Activated T-cell treated with anti-CD3 and anti-CD28 coated beads, Interleukin-2, amount 50 U/mL, for 4 hours (primary cell): ENCODE measurements at places on chromosomes 12 and 14. TPM values are rescaled to one million over a fixed set of nuclear protein-coding genes. Genes with fewer than 3 reads are reported as not detected.

DNA sequence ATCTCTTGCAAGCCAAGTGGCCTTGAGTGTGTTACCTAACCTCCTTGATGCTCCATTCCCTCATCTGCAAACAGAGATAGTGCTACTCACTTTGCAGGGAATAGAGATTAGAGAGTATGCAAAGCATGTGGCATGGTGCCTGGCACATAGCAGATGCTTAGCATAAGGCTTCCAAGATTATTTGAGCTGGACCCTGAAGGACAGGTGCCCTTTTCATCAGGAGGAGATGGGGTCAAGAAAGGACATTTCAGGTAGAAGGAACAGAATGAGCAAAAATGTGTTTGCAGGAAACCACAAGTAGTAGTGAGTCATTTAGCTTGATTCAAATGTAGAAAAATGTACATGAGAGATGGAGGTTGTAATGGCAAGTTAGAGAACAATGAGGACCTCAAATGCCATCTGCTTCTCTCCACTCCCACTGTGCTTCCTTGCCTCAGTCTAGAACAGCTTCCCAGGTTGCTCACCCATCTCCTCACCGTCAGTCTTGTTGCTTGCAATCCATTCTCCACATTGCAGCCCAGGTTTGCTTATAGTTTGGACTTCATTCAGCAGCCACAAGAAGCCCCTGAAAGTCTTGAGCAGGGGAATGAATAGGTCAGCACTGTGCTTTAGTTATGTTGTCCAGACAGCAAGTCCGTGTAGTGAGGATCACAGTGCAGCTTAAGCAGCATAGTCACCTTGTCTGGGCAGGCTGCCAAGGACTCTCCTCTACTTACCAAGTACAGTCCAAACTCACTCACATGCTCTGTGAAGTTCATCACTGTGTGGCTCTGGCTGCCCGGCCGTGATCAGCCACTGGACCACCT is 536.3 kb upstream of the CCDC196 start:
- DNase-seq: no peak

Gene KRT79
- 0.10 TPM for total RNA-seq

Gene KRT82
- total RNA-seq: not detected

DNA sequence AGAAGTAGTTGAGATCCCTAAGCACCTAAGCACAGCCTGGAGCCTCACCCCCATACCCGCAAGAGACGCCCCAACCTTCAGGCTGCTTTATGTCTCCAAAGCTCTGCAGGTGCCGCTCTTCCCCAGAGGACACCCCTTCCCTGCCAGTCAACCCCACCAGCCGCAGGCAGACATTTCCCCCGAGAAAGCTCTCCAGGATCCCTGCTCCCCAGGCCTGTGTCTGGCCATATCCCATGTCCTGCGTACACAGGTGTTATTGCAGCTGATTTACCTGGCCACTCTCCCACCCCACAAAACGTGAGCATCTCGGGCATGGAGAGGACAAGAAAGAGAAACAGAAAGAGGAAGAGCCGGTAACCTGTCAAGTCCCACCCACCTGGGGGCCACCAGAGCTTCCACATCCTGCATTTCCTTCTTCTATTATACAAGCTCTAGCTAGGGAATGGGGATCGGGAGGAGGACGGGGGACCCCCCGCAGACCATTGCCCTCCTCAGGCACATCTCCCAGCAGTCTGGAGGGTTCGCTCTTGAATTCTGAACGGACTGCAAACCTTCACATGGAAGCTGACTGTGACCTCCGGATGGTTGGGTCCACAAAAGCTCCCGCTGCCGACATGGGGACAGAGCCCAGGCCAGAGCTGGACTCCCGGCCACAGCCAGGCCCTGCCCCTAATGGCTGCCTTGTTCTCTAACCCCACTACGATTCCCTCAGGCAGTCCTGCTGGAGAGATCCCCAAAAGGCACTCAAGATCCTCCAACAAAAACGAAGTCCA is 17.6 kb downstream of the CCDC88C start:
- peak; percentile 23 for DNase-seq

DNA sequence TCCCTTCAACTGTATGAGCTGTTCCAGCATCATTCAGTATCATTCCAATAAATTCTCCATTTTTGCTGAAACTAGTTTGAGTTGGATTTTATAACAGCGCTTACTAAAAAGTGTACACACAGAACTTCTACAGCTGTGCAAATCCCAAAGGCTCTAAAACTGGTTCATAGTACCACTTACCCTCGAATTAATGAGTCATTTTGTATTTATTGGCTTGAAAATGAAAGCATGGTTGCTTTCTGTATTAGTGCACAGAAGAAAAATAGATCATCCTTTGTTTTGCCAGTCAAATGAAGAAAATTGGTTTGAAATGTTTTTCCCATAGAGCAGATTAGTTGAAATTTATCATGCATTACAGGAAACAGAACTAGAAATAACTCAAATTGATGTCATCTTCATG is 268.3 kb upstream of the CPNE8 start:
- no peak for DNase-seq

DNA sequence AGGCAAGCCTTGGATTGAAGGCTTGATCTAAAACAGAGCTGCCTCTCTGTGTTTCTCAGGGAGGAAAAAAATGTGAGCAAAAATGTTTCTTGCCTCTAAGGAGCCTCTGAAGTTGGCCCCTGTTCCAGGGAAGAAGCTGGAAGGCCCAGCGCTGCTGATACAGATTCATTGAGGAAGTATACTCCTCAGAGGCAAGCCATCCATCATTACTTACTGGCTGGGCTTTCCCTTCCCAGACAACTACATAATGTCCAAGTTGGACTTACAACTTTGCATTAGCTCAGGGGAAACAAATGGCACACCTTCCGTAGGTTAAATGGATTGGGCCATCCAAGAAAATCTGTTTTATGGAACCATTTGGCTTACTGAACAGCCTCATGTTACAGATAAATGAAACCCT is 263.7 kb upstream of the SEL1L start:
- no peak for DNase-seq

GRCh38 chr14:62308891-62309290 is 546.7 kb downstream of the SNAPC1 start:
- no peak for DNase-seq

Gene RNF212B
- not detected for total RNA-seq

Gene TCHP
- 25.4 TPM for total RNA-seq

DNA sequence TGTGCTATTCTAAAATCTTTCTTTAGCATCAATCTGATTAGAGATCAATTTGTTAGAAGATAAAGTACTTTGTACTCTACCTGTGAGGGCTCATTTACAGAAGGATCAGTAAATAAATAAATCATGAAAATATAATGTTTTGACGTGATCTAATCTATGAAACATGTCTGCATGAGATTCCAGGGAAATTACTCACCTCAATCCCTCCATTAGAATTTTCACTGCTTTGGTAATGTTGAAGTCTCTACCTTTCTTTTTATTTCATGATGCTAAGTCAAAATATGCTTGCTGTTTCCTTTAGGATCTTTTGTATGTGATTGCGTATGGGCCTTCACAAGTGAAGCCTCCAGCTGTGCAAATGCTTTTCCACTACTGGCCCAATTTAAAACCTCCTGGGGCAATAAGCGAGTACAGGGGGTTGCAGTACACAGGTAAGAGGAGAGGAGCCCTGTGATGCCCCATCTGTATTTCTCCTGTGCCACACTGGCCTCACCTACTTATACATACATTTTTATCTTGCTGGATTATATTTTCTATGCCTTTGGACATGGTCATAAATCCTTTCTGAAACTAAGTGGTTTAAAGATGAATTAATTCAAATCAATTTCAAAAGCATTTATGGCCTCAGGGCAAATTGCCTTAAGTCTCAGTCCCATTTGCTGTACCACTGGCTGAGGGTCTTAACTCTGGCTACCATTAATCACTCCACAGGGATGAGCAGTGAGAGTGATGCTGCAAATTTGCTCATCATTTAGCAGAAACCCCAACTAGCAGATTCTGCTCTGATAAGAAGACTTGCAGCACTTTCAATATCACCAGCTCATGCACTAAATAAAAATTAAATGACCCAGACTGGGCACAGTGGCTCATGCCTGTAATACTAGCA is 66.4 kb downstream of the UNC79 start:
- no peak for DNase-seq

GRCh38 chr12:48104531-48104930 is 1.3 kb downstream of the SENP1 start:
- no peak for DNase-seq

- DNase-seq: no peak
Measured at GRCh38 chr14:66401449-66402095, 84.6 kb upstream of the CCDC196 start.

GRCh38 chr14:34671716-34672115 is 41.8 kb upstream of the SNX6 start:
- no peak for DNase-seq

Gene CMA1
- not detected for total RNA-seq

Gene PROX2
- total RNA-seq: 0.13 TPM

Gene PPM1H
- 0.03 TPM for total RNA-seq

GRCh38 chr14:101737414-101738339 is 23.8 kb upstream of the PPP2R5C start:
- DNase-seq: no peak

GRCh38 chr12:132021031-132021871 is 71.5 kb downstream of the EP400 start:
- DNase-seq: no peak

- DNase-seq: no peak
Measured at GRCh38 chr12:57765698-57766463, 997 bp downstream of the CYP27B1 start.

GRCh38 chr14:89516173-89516572 is 99.1 kb upstream of the FOXN3 start:
- no peak for DNase-seq

Gene FOXG1
- total RNA-seq: not detected

GRCh38 chr14:105072381-105072861 is 7.2 kb upstream of the GPR132 start:
- no peak for DNase-seq

- no peak for DNase-seq
Measured at GRCh38 chr12:24738441-24738840, 210.5 kb downstream of the BCAT1 start.

DNA sequence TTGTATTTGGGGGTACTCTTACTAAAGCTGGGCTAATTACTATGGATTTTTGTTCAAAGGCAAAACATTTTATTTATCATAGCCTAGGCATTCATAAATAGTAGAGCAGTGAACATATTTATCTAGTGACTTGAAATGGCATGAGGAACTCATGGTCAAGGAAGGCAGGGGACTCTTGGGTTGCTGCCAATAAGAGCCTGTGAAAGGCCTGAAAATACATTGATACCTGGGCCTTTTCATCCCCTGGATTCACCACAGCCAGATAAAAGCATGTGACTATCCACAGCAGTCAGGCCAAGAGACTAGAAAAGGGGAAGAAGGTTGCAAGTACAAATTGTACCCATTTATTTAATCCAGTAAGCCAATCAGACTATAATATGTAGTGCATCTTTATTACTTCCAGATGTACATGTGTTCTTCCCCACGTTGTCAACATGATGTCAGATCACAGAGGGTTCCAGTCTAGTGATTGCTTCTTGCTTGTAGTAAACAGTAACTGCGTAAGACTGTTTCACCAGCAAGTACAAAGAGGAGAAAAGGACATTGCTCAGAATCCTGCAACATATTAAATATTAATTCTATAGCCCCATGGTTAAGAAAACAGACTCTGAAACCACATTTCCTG is 409.7 kb downstream of the NOVA1 start:
- DNase-seq: no peak

DNA sequence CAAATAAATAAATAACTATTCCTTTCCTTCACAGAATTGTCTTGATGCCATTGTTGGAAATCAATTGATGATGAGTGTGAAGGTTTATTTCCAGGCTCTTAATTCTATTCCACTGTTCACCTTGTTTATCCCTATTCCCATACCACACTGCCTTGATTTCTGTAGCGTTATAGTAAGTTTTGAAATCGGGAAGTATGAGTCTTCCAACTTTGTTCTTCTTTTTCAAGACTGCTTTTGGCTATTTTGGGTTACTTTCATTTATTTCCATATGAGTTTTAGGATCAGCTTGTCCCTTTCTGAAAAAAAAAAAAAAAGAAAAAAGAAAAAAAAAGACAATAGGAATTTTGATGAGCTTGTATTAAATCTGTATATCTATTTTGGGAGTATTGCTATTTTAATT is 9.3 kb upstream of the CDK2AP1 start:
- DNase-seq: no peak

DNA sequence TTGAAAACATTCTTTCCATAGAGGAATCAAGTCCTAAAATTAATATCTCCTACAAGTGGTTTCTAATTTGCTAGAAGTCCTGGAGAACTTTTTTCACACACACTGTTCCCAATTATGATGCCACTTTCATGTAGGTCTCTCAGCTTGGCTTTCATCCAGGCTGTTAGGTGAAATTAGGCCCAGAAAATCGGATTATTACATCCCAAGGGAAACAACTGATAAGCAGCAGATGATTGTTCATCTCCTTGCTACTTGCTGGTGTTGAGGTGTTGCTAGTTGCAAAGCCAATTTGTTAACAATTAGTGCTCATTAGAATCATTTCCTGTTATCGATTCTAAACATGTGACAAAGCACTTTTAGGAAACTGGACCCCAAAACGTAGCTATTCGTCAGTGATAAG is 248.0 kb downstream of the PDZRN4 start:
- DNase-seq: no peak

DNA sequence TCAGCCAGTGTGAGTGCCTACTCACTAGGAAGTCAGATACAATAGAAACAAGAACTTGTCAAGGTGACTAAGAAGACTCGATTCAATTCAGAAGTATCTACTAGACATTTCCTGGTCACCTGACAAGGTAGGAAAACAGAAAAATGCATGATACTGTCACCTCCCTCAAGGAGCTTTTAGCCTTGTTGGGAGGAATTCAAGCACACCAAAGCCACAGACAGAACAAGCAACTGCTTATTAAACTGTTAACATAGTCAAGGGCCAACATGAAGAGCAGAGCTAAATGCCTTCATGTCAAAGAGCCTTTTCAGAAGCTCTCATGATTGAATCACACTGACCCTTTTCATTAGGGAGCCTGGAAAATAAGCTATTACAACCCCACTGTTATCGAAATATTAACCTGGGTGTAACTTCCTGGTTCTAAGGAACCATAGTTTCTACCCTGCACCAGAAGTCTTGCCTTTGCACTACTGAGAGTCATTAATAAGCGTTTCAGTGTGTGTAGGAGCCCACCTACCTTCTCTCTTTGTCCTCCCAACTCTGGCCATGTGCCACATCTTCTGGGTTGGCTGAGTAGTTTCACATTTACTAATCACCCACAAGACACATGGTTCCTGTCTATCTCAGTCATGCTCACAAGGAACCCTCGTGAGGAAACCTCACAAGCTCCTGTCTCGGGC is 31.0 kb upstream of the LGALS3 start:
- peak; percentile 13 for DNase-seq

- DNase-seq: no peak
Measured at GRCh38 chr12:19647806-19648556, 208.7 kb downstream of the AEBP2 start.

Gene CPNE6
- total RNA-seq: not detected

Gene KCNJ8
- not detected for total RNA-seq

DNA sequence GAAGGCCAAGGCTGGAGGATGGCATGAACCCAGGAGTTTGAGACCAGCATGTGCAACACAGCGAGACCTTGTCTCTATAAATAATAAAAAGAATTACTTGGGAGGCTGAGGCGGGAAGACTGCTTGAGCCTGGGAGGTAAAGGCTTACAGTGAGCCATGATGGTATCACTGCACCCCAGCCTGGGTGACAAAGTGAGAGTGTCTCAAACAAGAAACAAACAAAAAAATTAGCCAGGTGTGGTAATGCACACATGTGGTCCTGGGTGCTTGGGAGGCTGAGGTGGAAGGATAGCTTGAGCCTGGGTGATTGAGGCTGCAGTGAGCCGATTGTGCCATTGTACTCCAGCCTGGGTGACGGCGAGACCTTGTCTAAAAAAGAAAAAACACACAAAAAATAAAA is 1.7 kb upstream of the GPRC5A start:
- no peak for DNase-seq

GRCh38 chr12:5456030-5456429 is 24.1 kb downstream of the NTF3 start:
- no peak for DNase-seq

- no peak for DNase-seq
Measured at GRCh38 chr12:124496584-124496983, 70.8 kb downstream of the NCOR2 start.
